Esophagus muscularis mucosa (tissue), 4 donors: ENCODE measurements at places on chromosomes 1 and 21. TPM values are rescaled to one million over a fixed set of nuclear protein-coding genes. Genes with fewer than 3 reads are reported as not detected.

DNA sequence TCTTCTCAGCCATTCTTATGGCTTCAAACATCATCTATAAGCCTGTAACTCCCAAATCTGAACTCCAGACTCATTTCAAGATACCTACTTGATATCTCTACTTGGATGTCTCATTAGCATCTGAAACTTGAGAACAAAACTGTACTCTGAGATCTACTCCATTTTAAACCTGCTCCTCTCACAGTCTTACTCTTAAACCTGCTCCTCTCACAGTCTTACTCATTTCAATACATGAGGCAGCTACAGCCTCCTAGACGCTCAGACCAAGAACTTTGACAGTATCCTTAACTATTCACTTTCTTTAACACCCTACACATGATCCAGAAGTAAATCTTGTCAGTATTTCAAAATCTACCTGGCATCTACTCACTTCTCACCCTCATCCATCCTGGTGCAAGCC lies 54.3 kb downstream of the NBPF6 start:
- DNase-seq: no peak

GRCh38 chr1:235093013-235093695 lies 35.5 kb downstream of the TOMM20 start:
- DNase-seq: no peak

- DNase-seq: peak; percentile 78
These were observed 154.2 kb downstream of the ASTN1 start for GRCh38 chr1:177010211-177010825.

DNA sequence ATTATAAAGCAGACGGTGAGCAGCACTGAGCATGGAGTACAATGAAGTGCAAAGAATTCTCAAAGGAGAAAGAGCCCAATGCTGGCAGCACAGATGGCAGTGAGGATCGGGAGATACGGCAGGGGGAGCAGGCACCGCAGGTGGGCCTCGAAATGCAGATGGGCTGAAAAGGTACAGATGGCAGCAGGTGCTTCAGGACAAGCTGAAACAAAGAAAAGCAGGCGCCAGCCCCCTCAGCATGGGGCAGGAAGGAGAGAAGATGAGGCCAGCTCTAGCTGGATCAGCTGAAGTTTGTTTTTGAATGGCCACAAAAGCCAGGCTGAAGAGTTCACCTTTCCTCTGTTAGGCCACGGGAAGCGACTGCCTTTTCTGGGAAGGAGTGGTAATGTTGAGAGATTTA lies 7.7 kb downstream of the CFAP298 start:
- DNase-seq: no peak

DNA sequence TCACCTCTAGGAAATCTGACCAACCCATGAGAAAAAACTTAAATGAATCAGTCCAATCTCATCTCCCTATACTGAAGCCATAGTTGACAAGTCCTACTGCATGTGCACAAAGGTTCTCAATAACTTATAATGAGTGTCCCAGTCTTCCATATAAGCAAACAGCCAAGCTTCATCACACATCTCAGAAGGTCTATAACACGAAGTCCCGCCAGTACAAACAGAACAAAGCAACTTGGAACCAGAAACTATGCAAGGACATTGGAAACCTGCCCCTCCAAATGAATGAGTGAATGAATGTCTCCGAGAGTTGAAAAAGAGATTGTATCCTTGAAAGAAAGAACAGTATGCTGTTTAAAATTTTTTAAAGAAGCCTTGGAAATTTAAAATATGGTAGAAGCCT lies 53.6 kb upstream of the IPO9 start:
- no peak for DNase-seq

IGSF8 gene
- 12.0 TPM for total RNA-seq

- no peak for DNase-seq
These were observed 350.6 kb upstream of the RUNX1 start for GRCh38 chr21:35399706-35400105.

C1orf116 gene
- total RNA-seq: 0.17 TPM

DNA sequence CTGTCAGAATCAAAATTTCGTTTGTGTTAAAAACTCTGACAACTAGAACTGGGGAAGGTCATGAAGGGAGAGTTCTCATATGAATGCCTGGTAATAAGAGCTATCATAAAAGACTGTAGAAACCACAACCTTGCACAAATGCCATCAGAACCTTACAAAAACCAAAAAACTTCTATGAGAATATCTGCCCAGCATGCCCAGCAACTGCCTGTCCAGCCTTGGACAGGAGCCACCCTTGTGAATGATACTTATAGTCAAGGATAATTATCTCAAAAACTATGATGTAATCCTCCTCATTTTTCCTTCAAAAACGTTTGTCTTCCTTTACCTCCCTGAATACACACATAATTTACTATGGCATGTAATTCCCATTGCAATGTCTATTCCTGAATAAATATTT lies 53.4 kb upstream of the C1orf185 start:
- DNase-seq: no peak

GRCh38 chr1:243980471-243980870 lies 70.6 kb upstream of the ZBTB18 start:
- DNase-seq: no peak

DNA sequence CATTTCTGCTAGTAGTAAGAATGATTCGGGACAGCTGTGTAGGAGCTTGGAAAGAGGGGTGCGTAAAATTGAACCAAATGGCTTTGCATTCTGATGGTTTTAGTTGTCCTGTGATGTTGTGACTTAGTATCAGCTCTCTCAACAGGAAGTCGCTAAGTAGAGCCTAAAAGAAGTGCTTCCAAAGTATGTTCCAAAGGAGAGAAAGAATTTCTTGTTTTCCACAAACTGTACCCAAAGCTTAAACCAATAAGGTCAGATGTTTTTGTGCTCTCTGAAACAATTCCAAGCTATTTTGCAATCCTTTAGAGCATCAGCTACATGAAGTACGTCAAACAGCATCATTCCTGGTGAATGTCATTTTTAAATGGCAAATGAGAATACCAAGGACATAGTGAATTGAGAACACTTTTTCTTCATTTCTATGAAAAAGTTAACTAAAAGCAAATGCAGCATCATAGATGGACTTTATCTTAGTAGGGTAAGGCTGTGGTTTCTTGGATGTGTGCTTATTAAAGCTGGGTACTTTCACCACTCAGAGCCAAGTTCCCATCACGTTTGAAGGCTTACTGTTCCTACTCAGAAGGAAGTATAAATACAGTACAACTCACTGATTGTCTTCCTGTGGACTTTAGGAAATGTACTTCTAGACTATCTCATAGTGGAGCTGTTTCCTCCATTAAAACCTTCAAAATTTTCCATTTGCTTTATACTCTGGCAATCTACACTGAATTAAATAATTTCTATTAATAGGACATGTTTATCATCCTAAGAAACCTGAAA lies 148.6 kb downstream of the C1orf21 start:
- no peak for DNase-seq
